ENCODE measurements at places on chromosomes 11 and 22.

GRCh38 chr22:20943104-20943933 lies 23.7 kb upstream of the AIFM3 start:
- DNase-seq: no peak

- DNase-seq: no peak
Observed at GRCh38 chr22:32733196-32733768, 68.2 kb upstream of the TIMP3 start.

- DNase-seq: no peak
Observed at GRCh38 chr11:74055938-74056337, 47.1 kb upstream of the UCP3 start.

DNA sequence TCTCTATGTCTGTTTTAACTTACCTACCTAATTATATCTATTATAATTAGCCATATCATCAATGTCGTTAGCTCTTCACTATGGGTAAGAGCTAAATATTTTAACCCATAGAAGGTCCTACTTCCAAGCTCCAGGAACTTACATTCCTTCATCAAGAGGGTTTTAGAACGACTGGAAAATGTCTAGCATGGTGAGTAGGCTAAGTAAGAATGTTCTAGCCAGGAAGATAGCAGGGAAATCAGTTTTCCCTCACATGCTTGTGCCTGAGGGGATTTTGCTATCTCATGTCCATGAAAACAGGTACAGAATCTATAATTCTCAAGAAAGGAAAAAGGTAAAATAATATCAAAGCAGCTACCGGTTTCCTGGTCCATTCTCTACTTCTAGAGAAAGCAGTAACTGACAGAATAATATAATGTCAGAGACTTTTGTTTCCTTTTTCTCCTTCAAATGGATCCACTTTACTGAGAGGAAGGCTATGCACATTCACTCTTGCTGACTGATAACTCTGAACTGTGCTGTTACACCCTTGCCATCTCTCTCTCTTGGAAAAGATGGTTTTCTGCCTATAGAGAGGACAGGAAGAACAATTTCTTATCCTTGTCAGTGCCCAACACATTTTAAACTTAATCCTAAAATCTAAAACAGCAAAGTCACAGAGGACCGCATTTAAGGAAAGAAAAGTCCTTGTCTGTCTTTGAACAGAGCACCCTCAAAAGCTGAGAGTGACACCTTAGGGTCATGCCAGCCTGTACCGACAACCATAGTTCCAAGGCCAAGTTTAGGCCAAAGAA lies 67.0 kb downstream of the MAML2 start:
- no peak for DNase-seq

GRCh38 chr22:19070397-19071169 lies 51.6 kb downstream of the DGCR2 start:
- no peak for DNase-seq

DNA sequence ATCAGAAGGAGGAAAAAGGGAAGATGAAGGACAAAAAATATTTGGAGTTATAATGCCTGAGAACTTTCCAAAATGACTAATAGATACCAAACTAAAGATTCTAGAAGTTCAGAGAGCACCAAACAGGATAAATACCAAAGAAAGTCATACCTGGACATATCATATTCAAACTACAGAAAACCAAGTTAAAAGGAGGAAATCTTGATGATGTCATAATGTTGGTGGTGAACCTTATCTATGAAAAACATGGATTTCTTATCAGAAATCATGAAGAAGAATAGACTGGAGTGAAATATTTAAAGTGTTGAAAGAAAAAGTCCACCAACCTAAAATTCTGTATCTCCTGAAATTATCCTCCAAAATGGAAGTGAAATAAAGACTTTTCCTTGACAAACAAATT lies 389.2 kb downstream of the JRKL start:
- no peak for DNase-seq

DNA sequence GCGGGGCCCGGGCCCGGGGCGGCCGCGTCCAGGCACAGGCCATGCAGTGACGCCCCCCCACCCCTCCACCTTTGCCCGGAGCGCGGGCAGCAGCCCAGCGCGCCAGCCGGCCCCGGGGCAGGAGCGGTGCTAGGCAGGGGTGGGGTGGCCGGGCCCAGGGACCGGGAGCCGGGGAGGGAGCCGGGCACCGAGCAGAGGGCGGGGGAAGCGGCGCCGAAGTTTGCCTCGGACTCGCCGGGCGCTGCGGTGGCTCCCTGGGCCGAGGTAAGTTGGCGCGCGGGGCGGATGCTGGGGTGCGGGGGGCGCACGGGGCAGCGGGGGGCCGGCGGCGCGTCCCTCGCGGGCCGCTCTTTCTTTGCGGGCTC lies 332 bp downstream of the TEAD1 start:
- DNase-seq: peak; percentile 63

DNA sequence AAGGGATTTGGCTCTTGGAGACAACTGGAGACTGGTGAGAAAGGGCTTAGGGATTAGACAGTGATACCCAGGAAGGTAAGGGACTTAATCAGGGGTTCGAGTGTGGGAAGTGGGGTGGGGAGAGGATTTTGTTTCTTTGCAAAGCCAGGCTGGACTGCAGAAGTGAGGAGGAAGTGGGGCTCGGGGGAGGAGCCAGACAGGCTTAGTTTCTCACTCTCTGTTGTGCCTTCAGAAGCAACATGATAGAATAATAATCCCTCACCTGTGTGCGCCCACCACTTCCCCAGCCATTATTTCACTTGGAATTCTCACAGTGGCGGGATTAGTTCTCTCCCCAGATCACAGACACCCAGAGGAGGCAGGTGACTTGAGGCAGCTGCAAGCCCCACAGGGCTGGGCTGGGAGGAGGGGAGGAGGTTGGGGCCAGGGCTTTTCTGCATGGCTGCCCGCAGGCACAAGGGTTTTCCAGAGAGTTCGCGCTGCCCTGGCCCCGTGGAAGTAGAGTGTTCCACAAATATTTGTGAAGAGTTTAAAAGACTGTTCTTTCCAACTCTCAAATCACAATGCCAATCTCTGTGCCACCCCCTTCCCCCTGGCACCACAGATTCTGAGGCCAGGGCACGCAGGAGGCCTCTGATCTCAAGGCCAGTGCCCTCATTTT lies 4.0 kb upstream of the SEC14L2 start:
- peak; percentile 73 for DNase-seq

GRCh38 chr11:17554487-17554886 lies 7.4 kb downstream of the OTOG start:
- no peak for DNase-seq

- DNase-seq: no peak
Observed at GRCh38 chr11:13917264-13917663, 45.3 kb upstream of the SPON1 start.

GRCh38 chr11:64445651-64446050 lies 86.7 kb downstream of the RPS6KA4 start:
- DNase-seq: no peak

DNA sequence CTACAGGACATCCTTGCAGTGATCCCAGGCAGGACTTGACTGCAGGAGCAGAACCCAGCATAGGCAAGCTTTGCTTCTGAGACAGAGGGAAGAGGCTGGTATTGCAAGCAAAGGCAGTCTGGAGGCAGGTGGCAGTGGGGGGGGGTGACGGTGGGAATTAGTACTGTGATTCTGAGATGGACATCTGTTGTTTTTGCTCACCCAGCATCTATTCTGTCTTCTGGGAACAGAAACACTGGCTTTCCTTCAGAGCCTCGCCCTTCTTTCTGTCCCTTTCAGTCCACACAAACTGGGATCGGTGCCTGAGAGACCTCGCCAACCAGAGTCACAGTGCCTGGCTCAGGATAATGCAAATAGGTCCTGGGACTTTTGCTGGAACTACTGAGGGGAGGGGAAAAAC lies 31.2 kb upstream of the RASL10A start:
- DNase-seq: no peak

DNA sequence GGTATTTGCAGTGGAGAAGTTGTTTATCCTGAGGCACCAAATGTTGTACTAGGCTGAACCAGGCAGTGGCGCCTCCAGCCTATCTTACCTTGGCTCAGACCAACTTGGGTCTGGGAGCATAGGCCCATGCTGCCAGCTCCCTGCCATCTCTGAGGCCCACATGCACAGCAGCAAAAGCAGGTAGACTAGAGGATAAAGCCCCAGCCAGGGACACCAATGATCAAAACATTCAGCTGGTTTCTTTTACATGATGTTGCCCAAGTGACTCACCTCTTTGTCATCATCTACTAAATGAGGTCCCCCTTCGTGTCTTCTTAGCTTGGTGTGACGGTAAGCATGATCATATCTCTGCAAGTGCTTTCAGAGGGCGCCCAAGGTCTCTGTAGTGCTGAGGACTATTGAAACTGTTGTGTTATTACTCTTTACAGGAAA lies 112.1 kb upstream of the DRD2 start:
- peak; percentile 21 for DNase-seq

DNA sequence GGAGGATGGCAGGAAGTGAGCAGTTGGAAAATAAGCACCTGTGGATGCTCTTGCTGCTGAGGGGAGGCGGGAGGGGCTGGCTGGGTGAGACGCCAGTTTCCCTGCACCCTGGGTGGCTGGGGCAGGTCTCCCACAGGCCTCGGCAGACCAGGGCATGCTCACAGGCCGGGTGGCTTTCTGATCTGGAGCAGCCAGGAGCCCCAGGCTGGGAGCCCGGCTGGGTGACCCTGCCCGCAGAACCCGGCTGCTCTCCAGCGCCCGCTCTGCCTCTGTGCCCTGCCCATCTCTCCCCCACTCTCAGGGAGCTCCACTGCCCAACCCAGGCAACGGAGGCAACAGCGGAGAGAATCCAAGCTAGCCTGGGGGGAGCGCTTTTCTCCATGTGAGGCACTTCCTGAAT lies 24.6 kb downstream of the DCPS start:
- DNase-seq: no peak

DNA sequence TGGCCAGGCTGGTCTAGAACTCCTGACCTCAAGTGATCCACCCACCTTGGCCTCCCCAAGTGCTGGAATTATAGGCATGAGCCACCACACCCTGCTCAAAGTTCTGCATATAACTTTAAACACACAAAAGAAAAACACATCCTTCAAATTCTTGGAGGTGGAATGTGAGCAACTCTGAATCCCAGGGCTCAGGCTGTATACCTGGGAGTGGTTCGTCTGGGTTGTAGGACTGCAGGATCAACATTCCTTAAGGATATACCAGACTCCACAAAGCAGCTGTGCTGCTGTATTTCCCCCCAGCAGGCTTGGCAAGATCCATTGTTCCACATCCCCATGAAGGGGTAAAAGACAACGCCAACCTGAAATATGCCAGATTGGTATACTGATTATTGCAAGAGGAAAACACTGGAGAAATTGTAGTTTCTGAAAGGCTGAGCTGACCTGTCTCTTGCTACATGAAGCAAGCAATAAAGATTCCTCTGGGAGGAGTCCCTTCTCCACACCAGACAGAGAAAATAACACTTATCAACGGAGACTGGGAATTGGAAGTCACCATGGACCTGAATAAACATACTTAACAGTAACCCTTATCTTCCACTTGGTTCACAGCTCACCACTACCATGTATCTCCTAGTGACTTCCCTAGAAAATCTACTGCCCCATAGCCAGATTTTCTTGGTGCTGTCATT lies 12.2 kb upstream of the RPS3 start:
- DNase-seq: no peak

DNA sequence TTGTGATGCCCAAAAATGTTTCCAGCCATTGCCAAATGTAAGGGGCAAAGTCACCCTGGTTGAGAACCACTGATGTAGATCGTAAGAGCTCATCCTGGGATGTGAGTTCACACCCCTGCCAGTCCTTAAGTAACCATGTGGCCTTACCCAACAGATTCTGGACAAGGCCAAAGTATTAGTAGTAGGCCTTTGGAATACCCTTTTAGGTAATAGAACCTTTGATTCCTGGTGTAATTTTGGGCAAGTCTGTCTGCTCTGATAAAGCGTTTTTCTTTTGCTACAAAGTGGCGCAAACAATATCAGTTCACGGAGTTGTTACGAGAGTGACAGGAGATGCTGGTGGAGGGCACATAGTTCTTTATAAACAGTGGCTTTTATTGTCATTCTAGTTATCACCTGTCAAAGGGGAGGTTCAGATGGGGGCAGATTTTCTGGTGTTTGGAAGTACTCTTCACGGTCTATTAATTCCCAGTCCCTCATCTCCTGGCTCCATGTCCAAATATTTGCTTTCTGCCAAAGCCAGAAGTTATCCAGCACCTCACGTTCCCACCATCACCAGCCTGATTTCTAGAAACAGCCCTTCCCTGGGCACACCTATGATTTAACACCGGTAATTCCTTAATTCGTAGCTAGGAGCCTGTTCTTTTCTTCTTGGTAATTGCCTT lies 73.8 kb upstream of the CRYBB3 start:
- DNase-seq: no peak

- no peak for DNase-seq
Observed at GRCh38 chr22:30192427-30192826, 54.1 kb downstream of the LIF start.

GRCh38 chr11:69192301-69192721 lies 36.6 kb downstream of the SMIM38 start:
- DNase-seq: no peak

DNA sequence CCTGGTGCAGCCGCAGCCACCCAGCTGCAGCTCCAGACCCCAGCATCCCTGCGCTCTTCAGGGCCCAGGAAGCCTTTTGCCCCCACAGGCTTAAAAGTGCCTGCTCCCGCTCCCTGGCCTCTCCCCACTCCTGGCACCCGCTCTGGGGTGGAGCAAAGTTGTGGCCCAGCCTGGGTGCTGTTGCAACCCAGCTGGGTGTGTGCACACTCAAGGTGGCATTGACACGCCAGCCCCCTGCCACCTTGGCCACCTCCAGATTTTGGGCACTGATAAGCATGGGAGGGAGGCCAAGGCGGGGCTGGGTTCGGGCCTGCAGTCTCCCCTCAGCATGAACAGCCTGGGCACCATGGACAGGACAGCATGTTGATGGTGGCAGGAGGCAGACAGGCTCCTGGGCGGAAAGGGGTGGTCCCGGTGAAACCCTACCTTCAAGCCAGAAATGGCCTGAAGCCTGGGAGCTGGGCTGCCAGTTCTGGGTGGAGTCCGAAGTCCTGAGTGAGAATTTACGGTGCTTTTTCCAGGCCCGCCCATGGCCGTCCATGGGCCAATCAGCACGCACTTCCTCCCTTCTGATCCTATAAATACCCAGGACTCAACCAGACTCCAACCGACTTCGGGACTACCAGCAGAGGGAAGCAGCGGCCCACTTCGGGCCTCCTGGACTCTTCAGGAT lies 23.6 kb upstream of the RNASEH2C start:
- no peak for DNase-seq

DNA sequence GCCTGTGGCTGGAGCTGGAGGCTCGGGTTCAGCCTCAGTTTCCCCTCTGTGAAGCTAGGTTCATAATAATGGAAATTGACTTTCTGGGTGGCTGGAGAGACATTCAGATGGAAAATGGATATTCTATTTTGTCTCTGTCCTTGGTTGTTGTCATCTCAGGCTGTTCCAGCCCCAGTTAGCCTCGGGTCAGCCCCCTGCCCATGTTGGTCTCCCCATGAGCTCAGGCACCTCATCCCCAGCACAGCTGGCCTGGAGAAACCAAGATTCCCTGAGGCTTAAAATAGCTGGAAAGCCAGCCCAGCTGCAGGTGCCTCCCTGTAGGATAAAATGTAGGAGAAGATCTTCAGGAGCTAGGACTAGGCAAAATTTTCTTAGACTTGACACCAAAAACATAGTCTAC lies 129.5 kb downstream of the MED15 start:
- no peak for DNase-seq

Data from GM20000 (cell line).